ENCODE measurements at places on chromosomes 2 and 18.

DNA sequence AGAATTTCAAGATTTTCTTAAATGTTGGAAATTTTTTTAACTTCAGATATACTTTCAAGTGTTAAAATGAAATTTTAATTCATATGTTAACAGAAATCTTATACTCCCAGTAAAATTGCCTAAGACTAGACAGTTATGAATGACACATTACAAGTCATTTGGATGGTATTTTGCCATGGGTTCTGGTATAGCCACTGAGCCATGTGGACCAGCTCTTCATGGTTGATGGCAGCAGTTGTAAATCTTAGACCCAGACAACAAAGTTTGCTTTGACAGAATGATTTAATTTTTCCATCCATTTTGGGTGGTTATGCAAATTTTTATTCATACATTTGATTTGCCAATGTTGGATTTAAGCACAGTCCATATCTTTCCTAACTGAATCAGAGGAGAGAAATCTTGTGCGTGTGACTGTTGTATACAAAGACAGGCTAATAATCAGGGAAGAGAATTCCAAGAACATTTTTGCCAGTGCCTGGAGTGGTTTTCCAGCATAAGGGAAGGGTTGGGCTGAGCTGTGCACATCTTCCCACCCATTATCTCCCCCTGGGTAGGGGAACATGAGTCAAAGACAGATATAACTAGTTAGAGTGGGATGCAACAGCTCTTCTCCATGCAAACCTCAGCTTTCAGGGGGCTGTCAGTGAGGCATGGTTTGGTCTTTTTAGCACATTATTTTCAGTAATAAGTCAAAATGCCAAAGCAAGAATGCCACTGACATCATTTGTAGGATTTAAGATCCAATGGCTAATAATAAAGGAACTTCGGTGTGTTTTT, 28.1 kb upstream of the INPP4A start:
- no peak for DNase-seq

DNA sequence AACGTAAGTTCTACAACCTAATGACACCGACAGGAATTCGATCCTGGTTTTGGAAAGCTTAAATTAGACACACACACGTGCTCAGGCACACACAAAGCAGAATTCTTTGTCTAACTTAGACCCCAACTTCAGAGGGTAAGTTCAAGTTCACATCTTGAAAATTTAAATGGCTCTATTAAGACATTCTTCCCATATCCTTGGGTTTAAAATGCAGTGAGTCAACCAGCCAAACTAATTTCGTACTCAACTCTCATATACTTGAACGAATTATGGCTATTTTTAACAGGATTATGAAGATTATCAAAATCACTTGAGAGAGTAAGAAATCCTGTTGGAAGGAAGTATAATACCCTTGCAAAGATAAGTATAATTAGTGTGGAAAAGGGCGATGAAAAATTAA, 53.2 kb upstream of the ARL4C start:
- no peak for DNase-seq

GRCh38 chr2:15858466-15858865, 81.9 kb upstream of the MYCN start:
- no peak for DNase-seq

- DNase-seq, result no peak
Observed at GRCh38 chr18:60047556-60047955, 147.8 kb downstream of the PMAIP1 start.

- DNase-seq, result no peak
Observed at GRCh38 chr2:78780256-78780655, 245.2 kb upstream of the REG3G start.

DNA sequence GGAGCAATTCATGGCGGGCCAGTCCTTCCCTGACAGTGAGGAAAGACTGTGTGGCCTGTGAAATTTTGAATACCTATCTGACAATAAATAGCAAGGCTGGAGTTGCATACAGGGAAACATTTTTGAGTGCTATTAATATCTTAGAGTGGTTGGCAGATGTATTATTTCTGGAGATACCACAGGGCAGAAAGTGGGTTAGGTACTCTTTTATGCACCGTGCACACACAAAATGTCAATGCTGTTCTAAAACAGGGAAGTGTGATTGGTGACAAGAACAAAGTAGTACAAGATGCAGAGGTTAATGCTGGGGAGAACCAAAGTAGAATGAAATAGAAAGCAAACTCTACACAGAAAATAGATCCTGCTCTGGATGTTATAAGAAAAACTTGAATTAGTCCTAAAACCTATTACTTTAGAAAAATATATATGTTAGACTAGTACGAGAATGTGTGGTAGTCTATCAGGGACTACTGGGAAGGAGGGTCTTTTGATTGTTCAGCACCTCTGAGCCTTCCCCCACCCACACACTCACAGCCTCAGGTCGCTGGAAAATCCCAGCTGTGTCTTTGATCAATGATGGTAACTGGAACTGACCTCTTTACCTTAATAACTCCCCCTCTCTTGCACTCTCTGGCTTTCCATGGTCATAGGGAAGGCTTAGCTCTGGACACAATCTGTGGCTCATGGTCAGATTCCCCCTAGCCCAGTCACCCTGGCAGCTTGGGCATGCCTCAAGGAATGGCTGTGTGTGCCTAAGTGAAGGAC, 58.2 kb downstream of the SERPINB8 start:
- DNase-seq, result no peak

GRCh38 chr2:128306081-128306930, 12.4 kb downstream of the HS6ST1 start:
- no peak for DNase-seq

DNA sequence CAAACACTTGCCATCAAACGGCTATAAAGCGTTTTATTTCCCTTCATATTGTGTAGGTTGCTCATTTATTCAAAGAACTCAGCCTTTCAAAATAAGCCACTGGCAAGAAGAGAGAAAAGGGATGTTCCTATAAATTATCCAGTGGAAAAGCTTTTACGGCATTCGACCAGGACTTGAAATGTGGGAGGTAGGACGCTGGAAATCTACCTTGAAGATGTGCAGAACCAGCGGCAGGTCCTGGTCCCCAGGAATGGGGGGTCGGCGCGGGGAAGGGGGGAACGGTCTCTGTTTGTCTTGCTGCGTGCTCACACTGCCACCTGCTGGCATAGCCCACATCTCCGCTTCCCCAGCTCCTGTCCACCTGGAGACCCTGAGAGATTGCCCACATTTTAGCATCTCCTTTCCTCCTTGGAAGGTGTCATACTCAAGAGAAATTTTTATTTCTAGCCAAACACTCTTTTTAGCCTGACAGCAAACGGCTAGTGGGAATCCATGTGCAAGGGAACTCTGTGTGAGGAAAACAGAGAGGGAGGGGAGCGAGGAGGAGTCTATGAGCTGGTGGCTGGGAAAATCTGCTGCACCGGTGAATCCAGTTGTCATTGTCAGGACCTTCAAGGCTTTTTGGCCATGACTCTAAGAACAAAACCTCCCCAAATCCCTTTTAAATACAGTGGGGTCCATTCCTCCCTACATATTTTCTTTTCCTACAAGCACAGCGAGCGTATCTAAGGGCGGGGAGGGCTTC, 349.0 kb upstream of the PKDCC start:
- DNase-seq, result no peak

DNA sequence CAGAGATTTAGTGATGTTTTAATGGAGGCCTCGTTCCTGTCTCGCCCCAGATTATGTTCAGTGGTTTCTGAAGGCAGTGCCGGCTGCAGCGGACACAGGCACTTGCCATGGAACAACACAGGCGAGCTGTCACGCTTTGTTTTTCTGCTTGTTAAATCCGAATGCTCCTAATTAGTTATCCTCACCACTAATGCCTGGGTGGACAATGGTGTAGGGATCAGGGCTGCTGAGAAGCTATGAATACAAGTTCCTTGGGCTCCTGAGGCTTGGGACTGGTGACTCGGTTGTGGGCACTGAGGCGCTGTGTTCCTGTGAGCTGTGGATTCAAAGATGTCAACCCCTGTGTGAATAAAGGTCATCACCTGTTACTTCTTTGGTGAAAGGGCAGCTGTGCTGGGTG, 123.5 kb downstream of the PLEKHM3 start:
- DNase-seq, result no peak

DNA sequence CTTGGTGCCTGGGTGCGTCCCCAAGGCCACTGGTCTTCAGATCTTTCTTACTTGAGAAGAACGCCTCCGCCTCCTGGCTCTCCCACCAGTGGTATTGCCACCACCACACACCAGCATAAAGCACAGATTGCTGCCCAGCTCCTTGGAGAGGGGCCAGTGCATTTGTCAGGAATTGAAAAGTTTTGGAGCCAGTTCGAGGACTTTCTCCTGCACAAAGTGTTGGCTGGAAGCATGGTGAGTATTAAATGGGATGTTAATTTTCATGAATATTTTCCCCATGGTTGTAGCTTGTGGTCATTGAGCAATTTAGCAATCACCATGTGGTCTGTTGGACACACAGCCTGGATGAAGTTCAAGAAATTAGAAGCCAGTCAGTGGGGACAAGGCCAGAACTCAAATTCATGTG, 684.6 kb upstream of the FANCL start:
- no peak for DNase-seq

- DNase-seq, result no peak
Observed at GRCh38 chr2:236673823-236674185, 104.2 kb downstream of the ACKR3 start.

DNA sequence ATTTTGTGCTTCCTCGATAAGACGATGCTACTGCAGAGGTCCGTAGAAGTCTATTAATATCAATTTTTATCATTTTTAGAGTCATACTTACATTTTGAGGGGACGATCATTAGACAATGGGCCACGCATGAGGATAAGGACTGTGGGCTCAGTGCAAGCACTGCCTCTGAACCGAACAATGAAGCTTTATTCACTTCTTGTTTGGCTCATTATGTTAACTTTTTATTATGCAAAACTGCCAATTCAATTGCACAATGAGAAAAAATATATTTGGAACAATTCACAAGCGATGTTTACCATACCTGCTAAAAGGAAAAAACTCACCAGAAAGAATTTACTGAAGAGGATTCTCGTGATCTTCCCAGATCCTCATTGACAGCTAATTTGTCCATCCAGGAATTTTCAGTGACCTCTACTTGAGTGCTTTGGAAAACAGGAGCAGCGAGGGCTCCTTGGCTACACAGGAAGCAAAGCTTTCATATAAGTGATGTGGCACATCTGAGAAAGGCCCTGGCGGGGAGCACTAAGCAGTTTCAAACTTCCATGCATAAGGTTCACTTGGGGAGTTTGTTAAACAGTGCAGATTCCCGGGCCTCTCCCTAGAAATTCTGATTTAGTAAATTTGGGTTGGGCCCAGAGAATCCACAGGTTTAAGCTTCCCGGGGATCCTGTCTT, 13.3 kb upstream of the CAPN13 start:
- DNase-seq, result no peak

- DNase-seq, result no peak
Observed at GRCh38 chr2:17162713-17163112, 355.5 kb downstream of the RAD51AP2 start.

GRCh38 chr2:183519371-183520056, 395.3 kb downstream of the NUP35 start:
- DNase-seq, result no peak

DNA sequence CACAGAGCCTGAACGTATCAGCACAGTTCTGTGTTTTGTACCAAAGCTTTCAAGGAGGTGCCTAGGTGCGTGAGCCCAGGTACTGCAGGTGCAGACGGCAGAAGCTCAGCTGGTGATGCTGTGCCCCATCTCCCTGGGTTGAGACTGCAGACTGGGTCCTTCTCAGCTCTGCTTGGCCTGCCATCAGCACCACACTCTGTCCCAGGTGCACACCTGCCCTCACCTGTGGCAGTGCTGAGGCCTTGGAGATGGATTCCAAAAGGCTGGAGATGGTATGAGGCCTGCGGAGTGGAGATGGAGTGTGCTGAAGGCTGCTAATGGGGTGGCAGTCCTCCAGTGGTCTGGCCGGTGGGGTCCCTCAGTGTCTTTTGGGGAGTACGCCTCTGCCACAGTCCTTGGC, 9.3 kb downstream of the LDLRAD4 start:
- no peak for DNase-seq

- DNase-seq, result no peak
Observed at GRCh38 chr2:139721411-139721995, 941.3 kb upstream of the NXPH2 start.

DNA sequence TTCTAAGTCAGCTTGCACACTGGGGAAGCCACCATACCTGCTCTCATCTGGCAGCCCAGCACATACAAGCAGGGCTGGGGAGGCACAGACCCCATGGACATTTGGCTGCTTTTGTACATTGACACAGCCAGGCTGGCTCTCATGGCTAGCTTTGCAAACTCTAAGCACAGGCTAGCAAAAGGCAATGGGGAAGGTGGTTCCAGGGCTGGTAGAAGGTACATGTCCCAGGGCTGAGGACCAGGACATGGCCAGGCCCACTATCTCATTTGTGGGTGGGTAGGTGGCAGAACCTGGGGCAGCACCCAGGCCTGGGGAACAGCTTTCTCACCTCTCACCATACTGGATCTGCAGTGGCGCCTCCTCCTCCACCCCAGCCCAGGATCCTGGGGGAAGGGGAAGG, 90.9 kb downstream of the HS1BP3 start:
- DNase-seq, result no peak
